Tibial nerve (tissue), 4 donors: ENCODE measurements at places on chromosomes 2 and 18. TPM values are rescaled to one million over a fixed set of nuclear protein-coding genes. Genes with fewer than 3 reads are reported as not detected.

SERPINB10 gene
- not detected for total RNA-seq

CABLES1 gene
- total RNA-seq, result 17.3 TPM

PROC gene
- total RNA-seq, result not detected

DOCK10 gene
- total RNA-seq, result 21.6 TPM

- no peak for DNase-seq
- no peaks in the 10 kb centered on the region for H3K4me1 ChIP-seq
- H3K36me3 ChIP-seq, result no peaks in the 10 kb centered on the region
- H3K27me3 ChIP-seq, result no peaks in the 10 kb centered on the region
- no peak overlapping the region for H3K4me3 ChIP-seq
These were observed 344.0 kb downstream of the LRRTM1 start for GRCh38 chr2:79960519-79960918.

- no peaks in the 10 kb centered on the region for H3K4me1 ChIP-seq
- H3K36me3 ChIP-seq, result no peaks in the 10 kb centered on the region
- H3K4me3 ChIP-seq, result no peak overlapping the region
These were observed 76.4 kb upstream of the CNGA3 start for GRCh38 chr2:98269830-98270229.

DNA sequence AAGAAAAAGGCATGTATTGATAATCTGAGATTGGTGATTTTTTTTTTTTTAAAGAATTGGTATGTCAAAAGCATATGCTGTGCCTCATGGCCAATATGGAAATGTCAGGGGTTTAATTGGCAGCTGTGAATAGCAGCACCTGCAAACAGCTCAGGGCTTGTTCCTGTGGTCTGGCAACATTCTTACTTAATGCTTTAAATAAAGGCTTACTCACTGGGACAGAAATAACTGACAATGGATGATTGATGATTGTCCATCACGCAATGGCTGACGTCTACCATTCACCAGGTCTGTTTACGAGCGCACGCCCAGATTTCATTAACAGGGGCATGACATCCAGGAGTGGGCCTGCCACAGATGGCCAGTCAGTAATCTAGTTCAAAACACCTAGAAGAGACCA, 66.7 kb downstream of the ETAA1 start:
- H3K4me1 ChIP-seq, result no peaks in the 10 kb centered on the region
- H3K36me3 ChIP-seq, result no peaks in the 10 kb centered on the region
- H3K27me3 ChIP-seq, result no peaks in the 10 kb centered on the region
- H3K27ac ChIP-seq, result no peak overlapping the region
- DNase-seq, result no peak
- no peak overlapping the region for H3K4me3 ChIP-seq

- no peaks in the 10 kb centered on the region for H3K4me1 ChIP-seq
- no peak overlapping the region for H3K4me3 ChIP-seq
- H3K36me3 ChIP-seq, result no peaks in the 10 kb centered on the region
- no peaks in the 10 kb centered on the region for H3K27me3 ChIP-seq
These were observed 416.6 kb downstream of the RAD51AP2 start for GRCh38 chr2:17101596-17101995.

DNA sequence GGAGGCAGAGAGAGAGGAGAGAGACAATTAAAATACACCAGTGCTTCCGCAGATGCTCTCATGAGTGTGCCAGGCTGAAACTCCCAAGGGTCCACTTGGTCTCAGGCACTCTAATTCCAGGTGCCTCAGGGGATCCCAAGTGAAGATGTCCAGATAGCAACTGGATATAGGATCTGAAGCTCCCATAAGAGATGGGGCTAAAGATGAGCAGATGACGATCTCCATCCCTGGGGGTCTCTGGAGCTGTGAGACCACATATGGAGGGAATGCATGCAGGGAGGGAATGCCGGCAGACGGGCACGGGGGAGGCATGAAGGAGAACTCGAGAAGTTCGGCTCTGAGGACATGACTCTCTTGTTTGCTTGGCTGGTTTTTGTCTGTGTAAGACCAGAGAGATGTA, 223.7 kb upstream of the RAB6C start:
- H3K36me3 ChIP-seq, result no peaks in the 10 kb centered on the region
- no peaks in the 10 kb centered on the region for H3K4me1 ChIP-seq
- no peak for DNase-seq
- H3K4me3 ChIP-seq, result no peak overlapping the region
- no peaks in the 10 kb centered on the region for H3K27me3 ChIP-seq

DNA sequence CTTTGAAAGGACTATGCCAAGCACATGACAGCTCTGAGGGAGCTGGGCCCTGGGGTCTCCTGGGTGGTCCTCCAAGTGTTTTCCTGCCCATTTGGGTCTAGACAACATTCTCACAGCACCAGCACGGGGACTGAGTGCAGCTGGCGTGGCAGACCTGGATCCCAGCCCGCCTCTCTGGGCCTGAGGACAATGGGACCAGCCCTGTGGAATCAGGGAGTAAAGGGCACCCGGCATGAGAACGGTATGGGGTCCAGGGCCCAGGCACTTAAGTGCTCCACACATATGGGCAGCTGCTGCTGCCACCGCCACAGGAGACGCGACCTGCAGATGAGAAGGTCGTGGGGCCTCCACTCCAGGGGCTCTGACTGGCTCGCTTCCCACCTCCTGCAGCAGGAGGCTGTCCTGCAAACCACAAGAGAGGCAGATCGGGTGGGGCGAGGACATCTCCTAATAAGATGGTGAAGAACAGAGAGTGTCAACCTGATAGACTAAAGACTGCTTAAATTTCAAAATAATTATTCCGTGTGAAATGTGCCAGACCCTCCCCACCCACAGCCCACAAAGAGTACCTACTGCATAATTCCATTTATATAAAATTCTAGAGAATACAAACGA, 46.3 kb downstream of the FAM178B start:
- H3K27me3 ChIP-seq, result no peaks in the 10 kb centered on the region
- peaks cover 5% of the 10 kb centered on the region for H3K4me1 ChIP-seq
- no peak for DNase-seq
- no peaks in the 10 kb centered on the region for H3K36me3 ChIP-seq

- peak; percentile 24 for DNase-seq
- H3K4me1 ChIP-seq, result peaks cover 47% of the 10 kb centered on the region
- no peaks in the 10 kb centered on the region for H3K27me3 ChIP-seq
- peak within 1 kb of the TSS; percentile 91 for H3K4me3 ChIP-seq
- H3K27ac ChIP-seq, result peak within 1 kb of the TSS; percentile 96
These were observed at the start of gene SPIRE1 for GRCh38 chr18:12657684-12658425. Gene SPIRE1, minus strand, starts transcription at chr18:12658107. Its CDS starts 241 bp downstream, at chr18:12657866.

- H3K36me3 ChIP-seq, result no peaks in the 10 kb centered on the region
- no peak overlapping the region for H3K4me3 ChIP-seq
- H3K27me3 ChIP-seq, result no peaks in the 10 kb centered on the region
- H3K4me1 ChIP-seq, result peaks cover 13% of the 10 kb centered on the region
- DNase-seq, result no peak
- no peak overlapping the region for H3K27ac ChIP-seq
These were observed 1031.8 kb upstream of the ZEB2 start for GRCh38 chr2:145551686-145552085.

GRCh38 chr18:39348757-39349156, 1783.2 kb upstream of the CELF4 start:
- H3K27me3 ChIP-seq, result peaks cover under 1% of the 10 kb centered on the region
- H3K27ac ChIP-seq, result no peak overlapping the region
- no peaks in the 10 kb centered on the region for H3K36me3 ChIP-seq
- no peaks in the 10 kb centered on the region for H3K4me1 ChIP-seq

DNA sequence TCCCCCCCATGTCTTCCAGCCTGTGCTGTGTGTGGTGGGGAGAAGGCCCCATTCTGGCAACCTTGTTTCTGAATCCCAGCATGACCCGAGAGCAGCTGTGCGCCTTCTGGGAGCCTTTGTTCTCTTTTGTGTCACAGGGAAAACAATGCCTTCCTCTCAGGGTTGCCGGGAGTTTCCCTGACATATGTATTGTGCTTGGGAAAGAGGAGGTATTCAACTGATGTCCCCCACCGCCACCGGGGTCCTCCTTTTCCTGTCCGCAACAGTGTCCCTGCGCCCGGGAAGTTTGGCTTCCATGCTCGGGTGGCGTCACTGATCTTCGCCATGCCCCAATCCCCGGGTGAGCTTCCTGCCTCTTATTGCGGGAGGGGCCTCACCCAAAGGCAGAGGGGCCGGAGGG, 77.5 kb upstream of the ASB18 start:
- H3K4me3 ChIP-seq, result no peak overlapping the region
- H3K36me3 ChIP-seq, result no peaks in the 10 kb centered on the region
- no peak overlapping the region for H3K27ac ChIP-seq
- no peak for DNase-seq

- no peaks in the 10 kb centered on the region for H3K36me3 ChIP-seq
- H3K4me1 ChIP-seq, result no peaks in the 10 kb centered on the region
- no peak for DNase-seq
- no peaks in the 10 kb centered on the region for H3K27me3 ChIP-seq
These were observed 31.3 kb upstream of the SLC25A52 start for GRCh38 chr18:31791817-31792579.
